Occipital lobe (tissue), 3 donors: ENCODE measurements at places on chromosomes 5 and 9.

- DNase-seq, result no peak
Measured at GRCh38 chr9:96661711-96662110, 6.6 kb upstream of the PRXL2C start.

DNA sequence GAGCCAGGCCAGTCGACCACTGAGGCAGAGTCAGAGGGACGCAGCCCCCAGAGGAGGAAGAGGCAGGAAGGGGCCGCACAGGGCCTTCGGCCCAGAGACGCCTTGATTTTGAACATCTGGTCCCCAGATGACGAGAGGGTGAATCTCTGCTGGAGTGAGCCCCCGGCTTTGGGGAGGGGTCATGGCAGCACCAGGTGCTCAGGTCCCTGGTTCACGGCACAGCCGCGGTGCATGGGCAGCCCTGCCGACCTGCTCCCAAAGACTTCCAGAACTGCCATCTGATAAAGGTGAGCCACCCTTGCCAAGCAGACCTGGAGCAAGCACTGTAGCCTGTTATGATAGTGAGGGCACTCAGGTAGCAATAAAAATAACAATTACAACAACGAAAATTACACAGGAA lies 29.8 kb downstream of the LPCAT1 start:
- DNase-seq, result no peak

GRCh38 chr5:170183816-170184687 lies 48.7 kb upstream of the C5orf58 start:
- DNase-seq, result peak; percentile 39

DNA sequence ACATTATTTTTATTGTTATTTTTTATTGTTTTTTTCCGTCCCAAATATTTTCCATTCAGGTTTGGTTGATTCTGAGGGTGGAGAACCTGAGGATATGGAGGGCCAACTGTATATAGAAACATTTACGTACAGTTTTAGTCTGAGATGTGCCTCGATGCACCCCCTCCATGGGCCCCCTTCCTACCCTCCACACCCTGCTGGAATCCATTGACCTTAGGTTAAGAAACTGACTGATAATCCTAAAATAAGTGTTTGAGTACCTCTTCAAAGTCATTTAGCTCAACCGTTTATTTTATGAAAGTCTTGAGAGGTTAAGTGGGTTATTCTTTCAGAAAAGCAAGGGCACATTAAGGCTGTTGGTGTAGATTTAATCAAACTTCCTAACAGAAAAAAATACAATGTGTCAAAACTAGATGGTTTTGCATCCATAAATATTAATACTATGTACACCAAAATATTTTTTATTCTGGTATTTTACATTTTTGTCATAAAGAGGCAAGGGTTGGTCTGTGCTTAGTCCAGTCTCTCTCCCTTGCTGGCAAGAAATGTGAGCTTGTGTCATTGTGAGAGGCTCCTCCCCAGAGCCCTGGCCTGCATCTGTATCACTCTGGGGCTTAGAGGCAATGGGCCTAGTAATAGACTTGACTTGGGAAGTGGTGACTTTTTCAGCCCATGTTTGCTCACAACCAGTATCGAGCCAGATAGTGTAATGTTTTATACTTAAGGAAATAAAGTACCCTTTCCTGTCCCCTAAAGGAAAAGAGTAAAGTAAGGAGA lies 15.7 kb downstream of the MTRR start:
- no peak for DNase-seq

GRCh38 chr5:12095808-12096281 lies 191.6 kb upstream of the CTNND2 start:
- DNase-seq, result peak; percentile 7

DNA sequence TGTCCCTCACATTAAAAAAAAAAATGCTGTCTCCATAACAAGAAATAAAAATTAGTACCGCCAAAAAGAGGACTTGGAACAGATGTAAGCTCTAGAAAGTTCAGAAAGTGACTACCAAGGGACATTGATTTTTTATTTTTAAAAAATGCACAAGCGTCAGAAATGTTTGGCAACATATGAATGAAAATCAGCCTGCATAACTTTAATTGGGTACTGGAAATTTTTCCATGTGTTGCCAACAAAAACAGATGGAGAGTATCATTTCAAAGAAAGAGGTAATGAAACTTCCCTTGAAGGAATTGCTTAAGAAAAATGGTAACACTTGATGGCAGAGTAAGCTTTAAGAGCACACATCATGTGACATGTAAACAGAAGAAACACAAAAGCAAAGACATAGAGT lies 47.2 kb downstream of the OR2K2 start:
- no peak for DNase-seq

DNA sequence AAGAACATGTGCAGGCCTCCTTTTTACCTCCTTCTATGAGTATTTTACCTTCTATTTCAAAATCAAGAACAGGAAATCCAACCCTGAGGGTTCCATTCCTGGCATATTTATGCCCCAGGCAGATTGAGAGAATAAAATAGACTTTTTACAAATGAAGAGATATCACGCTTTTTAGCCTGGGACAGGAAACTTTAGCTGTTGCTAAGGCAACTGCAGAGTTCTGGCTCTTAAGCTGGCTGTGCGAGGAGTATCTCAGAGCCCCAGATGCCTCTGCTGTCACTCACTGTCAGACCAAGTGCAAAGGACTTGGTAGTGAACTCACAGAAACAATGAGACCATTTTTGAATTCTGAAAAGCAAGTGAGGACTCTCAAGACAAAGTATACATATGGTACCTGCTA lies 69.5 kb upstream of the HSPB3 start:
- no peak for DNase-seq

DNA sequence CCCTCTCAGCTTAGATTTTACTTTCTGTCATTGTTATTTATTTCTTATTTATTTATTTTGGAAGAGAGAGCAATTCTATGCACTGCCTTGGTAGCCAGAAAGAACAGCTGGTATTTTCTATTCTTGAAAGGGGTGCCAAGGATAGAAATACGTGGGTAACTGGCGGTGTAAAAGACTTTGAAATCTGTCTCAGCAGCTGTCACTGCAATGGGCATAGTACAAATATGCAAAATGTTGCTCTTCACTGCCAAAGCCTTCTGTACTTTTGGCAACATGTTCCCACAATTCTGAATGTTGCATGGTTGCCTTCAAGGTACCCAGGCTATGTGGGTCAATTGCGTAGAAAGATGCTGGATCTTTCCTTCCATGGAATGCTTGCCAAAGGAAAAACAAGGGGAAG lies 230.2 kb upstream of the EDIL3 start:
- DNase-seq, result peak; percentile 9

DNA sequence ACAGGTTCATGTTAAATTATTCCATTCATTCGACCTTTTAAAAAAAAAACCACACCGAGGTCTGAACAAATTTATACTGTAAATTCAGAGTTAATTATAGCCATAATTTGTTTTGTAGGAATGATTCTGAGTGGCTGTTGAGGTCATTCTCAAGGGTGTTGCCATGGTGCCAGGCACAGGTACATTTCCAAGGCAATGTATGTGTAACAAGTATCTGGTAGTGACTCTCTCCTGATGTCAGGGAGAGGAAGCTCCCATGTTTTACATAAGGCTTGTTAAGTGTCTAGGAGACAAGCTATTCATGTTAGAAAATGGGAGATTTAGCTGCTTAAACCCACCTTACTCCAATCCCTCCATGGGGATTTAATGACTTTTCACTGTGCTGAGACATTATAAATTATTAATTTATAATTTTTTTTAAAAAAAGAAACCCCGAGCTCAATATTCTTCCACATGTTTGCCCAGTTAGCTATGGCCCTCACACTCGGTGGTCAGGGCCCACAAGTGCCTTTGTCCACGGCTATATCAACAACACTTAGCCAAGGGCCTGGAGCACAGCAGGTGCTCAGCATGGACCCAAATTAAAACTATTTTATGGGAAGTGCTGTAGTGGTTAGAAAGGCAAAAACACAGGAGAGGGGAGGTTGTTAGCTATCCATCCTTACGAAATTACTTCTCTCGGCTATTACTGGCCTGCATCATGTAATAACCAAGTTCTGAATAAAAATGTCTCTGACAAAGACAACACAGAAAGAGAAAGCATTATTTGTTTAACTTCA lies 154.6 kb upstream of the GNA14 start:
- no peak for DNase-seq
